ENCODE measurements at places on chromosomes 6 and 20.

GRCh38 chr6:14719270-14719669, 526.6 kb upstream of the JARID2 start:
- no peak for DNase-seq

DNA sequence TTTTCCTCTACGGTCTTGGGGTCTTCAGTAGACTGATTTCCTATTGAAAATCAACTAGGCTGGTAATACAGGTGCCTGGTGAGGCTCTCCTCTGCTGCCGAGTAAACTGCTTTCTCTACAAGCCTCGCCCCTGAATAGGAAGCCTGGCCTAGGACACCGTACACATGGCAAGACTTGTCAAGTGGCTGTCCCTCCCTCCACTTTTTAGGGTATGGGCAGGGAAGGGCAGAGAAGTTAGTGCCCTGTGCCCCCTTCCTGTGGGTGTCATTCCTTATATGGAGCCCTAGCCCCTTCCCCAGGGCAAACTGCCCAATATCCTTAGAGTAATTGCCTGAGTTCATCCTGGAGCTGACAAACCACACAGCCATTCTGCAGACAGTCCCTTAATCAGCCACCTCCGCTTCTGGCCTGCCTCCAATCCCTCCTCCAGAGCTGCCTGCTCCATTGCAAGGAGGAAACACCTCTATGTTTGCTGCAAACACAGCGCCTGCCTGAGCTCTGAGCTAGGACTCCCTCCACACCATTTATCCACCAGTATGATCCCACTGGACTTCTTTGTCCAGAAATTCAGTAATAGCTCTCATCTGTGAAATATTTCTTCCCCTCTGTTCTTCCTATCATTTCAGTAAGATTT, 93.1 kb downstream of the CHD6 start:
- no peak for DNase-seq

DNA sequence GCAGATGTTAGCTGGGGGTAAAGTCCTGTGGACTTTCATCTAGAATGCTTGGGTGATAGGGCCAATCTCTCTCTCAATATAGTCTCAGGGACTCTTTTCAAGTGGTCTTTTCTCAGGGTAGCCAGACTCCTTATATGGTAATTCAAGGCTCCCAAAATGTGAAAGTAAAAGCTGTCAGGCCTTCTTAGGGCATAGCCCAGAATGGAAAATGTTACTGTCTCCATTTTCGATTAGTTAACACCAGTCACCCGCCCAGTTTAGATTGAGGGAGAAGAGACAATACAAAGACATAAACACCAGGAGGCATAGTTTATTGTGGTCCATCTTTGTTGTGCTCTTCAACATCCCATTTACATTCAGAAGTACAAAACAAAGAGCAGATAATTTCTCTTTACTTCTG, 295.8 kb downstream of the EPHA7 start:
- DNase-seq: no peak

GRCh38 chr20:43752561-43753301, 25.9 kb upstream of the GTSF1L start:
- DNase-seq: no peak

DNA sequence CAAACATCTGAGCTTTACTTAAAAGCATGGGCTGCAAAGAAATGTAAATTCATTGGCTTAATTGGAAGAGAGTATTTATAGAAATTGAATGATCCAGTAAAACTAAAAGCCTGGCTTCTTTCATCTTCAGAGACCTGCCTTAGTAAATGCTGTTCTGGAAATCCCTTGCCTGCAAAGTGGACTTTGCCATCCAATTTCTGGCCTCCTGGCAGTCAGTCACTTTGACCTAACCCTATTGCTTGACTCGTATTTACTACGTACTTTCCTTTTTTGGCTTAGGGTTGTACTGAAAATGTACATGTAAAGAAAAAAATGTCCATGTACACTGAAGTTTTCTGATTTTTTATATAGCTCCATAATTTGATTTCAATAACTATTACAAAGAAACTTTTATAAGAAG, 47.1 kb downstream of the E2F3 start:
- no peak for DNase-seq

DNA sequence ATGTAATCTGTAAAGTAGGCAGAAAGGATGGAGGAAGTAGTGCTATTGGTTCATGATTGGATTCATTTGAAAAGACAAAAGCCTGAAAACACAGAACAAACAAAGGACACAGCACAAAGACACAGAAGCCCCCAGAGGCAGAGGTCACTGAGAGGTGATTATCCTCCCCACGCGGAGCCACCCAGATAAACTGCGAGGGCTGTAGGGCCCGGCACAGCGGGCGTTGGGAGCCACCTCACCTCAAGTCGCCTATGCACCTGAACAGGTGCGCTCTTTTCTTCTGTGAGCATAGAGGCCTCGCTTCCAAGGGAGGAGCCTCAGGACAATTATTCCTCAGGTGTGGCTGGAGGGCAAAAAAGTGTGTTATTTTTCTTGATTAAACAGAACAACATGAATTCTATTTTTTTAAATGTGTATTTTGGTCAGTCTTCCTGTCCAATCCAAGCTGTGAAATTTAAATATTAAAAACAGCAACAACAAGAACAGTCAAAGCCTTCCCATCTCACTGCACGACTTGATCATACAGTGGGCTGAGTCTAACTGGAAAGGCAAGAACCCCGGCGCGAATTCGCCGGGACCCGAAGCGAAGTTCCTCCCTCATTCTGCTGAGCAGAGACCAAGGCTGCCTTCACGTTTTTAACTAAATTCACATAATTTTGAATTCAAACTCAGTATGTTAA, 205.3 kb downstream of the THBS2 start:
- no peak for DNase-seq

- peak; percentile 79 for DNase-seq
These were observed 56.1 kb upstream of the B3GAT2 start for GRCh38 chr6:71012866-71013469.

Measured in NCI-H446 (cell line).